ENCODE measurements at places on chromosomes 6 and 20.

DNA sequence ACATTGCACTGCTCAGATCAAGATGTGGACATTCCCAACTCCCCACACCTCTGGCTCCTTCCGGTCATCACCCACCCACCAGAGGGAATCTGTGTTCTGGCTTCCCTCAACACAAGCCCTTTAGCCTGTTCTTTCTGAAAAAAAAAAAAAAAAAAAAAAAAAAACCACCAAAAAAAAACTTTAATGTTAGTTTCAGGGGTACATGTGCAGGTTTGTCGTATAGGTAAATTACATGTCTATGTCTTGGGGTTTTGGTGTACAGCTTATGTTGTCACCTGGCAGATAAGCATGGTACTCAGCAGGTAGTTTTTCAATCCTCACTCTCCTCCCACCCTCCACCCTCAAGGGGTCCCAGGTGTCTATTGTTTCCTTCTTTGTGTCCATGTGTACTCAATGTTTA lies 135.8 kb upstream of the FOXA2 start:
- no peak for DNase-seq

DNA sequence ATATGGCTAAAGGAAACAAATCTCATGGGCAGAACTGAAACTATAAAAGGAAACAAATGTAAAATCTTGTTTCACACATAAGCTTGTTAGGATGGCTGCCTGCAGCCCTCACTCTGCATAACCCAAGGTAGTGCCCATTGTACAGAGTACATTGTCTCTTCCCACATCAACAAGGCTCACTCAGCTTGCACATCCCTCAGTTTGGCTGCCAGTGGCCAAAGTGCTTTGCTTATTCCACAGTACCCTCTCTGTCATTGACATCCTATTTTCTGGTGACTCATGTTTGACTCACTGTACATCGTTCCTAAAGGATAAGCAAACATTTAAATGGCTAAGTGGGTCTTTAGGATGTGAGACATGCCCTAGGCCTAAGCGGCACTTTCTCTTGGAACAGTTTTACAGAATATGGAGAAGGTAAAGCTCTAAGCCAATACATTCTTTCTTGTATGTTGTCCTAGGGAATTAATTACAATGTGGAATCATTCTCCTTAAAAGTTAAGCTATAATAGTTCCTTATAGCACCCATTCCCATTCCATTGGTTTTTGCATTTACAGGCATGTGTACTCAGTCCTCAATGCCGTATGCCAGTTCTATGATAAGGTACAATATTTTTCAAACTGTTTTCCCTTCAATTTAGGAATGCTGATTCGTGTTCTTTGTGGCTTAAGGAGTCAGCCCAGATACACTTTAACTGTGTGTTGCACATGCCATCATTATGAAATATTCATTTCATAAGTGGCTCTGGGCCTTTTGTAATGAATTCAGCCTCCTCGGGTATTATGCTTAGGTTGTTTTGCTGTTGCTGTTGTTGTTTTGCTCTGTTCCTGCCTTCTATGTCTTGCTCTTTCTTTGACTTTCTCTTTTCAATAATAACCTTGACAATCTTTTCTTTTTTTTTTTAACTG lies 5.5 kb downstream of the ANKEF1 start:
- no peak for DNase-seq

DNA sequence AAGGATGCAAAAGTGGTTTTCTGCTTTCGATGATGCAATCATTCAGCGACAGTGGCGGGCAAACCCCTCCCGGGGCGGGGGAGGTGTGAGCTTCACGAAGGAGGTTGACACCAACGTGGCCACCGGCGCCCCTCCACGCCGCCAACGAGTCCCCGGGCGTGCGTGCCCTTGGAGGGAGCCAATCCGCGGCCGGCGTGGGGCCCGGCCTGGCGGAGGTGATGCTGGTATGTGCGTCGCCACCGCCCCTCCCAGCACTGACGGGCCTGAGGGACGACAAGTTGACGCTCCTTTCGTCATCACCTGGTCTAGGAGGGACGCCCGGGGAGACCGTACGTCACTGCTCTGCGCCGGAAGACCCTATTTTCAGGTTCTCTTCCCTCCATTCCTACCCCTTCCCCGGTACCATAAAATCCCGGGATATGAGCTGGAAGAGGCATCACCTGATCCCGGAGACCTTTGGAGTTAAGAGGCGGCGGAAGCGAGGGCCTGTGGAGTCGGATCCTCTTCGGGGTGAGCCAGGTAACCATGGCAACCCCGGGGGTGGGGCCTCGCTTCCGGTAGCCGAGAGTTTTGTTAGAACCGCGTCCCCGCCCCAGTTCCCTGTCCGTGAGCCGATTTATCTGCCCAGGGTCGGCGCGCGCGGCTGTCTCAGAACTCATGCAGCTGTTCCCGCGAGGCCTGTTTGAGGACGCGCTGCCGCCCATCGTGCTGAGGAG lies at the start of gene DXO:
Gene DXO (minus strand): TSS at position 146 of the 716 bp plus-strand sequence. CDS start 463 bp downstream, outside the sequence.
- peak; percentile 97 for DNase-seq

- no peak for DNase-seq
These were observed 7.6 kb upstream of the SRSF3 start for GRCh38 chr6:36586606-36587005.

- no peak for DNase-seq
These were observed 227.4 kb downstream of the SAMD5 start for GRCh38 chr6:147735924-147736323.

- DNase-seq: no peak
These were observed 29.2 kb upstream of the SSR1 start for GRCh38 chr6:7341989-7342742.
